ENCODE measurements at places on chromosomes 1 and 21.

- no peak for DNase-seq
Observed at GRCh38 chr21:34648739-34649297, 20.0 kb upstream of the CLIC6 start.

DNA sequence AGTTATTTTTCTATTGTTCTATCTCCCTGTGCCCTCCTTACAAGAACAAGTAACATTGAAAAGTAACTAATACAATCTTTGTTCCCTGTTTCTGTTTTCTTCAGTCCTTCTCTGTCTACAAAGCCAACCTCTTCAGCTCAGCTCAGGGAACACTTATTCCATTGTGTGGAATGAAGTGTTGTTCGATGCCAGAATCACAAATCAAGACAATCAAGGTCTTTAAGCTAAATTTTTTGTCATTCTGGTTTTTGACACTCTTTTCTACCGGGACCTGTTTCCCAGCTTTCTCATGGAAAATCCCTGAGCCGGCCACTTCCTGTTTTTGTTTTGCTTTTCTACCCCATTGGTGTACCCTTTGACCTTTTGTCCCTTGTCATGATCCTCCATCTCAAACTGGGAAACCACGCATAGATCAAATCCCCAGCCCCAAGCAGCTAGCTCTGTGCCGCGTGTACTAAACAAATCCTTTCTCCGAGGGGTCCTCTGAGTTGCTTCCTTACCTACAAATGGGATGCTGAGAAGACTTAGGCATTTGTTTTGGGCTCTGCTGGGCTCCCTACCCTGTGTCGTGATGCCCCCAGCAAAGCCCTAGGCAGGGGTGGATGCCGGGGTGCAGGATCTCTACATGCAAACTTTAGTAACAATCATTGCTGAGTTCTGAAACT, 141.8 kb downstream of the TOMM20 start:
- peak; percentile 20 for DNase-seq

DNA sequence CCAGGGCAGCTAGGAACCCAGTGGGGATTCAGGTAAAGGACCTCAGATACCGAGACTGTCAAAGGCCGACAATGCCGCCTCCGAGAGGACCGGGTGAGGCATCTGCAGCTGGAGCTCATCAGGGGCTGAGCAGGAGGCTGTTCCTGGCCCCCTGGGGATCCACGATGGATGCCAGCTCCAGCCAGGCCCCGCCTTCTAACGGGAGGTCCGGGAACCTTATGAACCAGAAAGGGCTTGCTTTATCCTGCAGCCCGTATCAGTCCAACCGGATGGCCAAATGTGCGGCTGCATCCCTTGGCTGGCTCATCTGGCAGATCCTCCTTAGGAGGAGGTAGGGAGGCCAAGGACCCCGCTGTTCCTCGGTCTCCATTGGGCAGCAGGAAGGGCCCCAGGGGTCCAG, 32.0 kb downstream of the SLC45A1 start:
- DNase-seq, result no peak

DNA sequence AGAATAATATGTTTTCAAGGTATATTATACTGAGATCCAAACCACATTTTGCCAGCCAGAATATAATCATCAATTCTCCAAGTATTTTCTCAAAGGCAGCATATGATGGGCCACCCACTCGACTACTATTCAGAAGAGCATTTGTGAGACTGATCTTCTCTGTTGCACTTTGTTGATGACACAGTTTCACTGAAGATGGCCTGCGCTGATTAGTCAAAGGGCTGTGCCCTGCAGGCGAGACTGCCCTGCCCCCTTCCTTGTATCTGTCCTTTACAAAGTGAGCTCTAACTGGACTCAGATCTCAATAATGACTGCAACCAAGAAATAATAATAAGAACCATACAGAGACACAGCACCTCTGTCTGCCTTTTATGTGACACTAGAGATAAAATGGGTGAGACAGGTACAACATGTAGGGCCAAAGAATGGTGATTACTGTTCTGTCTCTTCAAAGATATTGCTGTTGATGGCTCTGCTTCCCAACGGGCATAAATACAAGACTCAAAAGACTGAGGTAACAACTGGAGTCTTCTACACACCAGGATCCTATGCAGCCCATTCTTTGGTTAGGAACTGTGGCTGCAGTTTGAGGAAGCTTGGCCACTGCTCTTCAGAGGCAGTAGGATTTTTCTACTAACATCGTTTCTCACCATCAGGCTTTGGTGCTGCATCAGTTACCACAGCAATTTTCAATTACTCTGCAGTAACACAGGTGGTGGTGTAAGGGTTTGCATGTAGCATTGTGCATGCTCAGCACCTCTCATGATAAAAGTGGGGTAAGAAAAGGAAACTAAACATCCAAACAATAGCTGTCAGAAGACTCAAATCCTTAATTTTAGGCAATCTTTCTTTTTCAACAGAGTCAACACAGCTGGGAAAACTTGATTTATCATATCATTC, 481.1 kb downstream of the PTBP2 start:
- DNase-seq, result no peak

DNA sequence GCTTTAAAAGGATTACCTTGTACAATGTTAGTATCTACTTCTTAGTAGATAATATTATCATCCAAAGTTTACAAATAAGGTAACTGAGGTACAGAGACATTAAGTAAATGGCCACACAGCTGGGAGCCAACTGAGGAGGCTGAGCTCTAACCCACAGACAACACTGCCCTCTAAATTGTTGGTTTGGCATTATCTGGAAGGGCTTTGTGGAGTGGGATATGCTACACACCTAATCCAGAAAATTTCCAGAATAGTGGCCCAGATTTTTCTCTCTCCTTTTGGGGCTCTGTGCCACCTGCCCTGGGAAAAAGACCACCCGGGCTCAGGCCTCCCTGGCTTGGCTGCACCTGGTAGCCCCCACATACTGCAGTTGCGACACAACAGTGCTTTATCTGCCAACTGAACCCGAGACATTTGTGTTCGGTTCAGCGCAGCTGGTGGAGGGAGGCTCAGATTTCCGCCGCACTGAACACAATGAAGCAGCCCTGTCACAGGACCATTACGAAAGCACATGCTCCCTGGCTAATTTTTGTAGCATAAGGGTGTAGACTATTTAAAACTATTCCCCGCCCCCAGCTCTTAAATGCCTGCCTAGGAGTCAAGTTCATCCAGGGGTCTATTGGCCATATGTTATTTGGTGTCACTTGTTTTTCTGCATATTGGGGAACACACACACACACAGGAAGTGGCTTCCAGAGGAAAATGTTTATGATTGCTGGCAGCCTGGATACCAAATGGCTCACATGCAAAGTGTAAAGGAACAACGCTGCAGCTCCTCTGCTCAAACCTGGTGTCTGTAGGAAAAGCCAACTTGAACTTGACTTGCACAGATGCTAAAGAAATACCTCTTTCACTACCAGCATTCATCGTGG, 92.3 kb upstream of the ESRRG start:
- DNase-seq, result peak; percentile 31

GRCh38 chr1:168520052-168520751, 23.6 kb downstream of the XCL2 start:
- DNase-seq, result no peak

GRCh38 chr1:178953538-178954324, 72.0 kb upstream of the FAM20B start:
- no peak for DNase-seq

DNA sequence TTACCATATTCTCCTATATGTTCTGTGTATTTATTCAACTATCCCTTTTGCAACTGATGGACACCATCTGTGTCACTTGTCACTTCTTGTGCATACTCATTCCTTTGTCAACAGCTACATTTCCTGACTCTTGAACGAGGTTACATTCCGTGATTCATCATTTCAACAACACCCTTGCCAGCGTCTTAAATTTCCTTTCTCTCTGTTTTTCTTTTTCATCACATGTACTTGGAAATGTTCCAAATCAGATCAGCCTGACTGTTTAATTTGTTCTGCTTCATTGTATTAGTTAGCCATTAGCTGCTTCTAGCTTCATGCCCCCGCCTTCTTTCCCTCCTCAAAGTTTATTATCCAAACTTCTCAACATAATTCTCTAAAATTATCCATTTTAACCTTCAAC, 173.0 kb downstream of the ADGRL4 start:
- no peak for DNase-seq

DNA sequence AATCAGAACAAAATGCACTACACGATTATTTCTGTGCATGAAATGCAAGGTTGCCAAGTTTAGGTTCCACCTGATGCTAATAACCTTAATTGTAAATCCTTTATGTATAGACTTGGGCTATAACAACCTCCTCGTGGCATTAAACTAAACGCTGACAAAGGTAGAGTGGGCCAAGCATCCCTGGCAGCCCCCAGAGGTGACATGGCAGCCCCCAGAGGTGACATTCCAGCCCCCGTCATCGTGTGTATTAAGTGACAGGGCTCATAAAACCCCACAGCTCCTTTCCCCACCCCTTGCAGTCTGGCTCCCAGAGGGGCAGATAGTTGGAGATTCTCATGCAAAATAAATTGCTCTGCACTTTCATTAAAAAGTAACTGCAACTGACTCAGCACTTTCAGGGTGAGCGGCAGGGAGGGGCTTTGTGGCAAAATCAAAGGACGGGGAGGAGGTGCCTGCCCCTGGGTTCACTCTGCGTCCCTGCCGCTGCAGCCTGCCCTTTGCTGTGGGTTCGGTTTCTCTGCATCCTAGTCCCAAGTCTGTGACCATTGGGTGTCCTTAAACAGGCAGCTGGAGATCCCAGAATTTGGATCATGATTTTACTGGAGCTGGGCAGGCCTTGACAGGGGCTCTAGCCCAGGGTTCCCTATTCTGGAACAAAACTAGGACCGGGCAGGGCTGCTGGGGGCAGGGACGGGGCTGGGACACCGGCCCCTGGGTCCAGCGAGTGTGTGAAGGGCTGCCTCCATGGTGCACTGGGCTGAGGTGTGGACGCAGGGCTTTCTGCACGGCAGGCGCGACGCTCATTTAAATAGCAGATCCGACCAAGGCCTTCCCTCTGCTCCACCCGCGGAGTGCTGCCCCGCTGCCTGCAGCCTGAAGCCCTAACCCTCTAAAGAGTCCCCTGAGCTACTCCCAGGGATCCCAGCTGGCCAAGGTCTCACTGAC, 234.9 kb upstream of the VAMP3 start:
- no peak for DNase-seq

GRCh38 chr1:162020150-162020549, 3.5 kb downstream of the OLFML2B start:
- no peak for DNase-seq

DNA sequence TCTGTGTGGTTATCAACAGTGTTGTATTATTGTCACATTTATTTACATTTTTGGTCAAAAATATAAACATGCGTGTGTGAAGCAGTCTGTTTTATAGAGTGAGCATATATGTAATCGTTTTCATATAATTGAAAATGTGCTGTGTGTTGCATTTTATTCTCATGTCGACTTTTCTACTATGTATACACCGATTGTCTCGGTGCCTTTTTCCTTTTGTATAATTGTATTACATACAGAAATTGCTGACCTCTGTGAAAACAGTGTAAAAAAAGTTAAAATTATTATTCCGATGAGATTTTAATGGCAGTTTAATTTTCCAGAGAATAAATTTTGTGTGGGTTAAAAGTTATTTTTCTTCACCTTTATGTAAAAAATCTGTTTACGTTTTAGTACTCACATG, 62.4 kb upstream of the SERTAD4 start:
- DNase-seq, result no peak

GRCh38 chr1:22826604-22827580, 116.3 kb downstream of the EPHB2 start:
- DNase-seq, result no peak

DNA sequence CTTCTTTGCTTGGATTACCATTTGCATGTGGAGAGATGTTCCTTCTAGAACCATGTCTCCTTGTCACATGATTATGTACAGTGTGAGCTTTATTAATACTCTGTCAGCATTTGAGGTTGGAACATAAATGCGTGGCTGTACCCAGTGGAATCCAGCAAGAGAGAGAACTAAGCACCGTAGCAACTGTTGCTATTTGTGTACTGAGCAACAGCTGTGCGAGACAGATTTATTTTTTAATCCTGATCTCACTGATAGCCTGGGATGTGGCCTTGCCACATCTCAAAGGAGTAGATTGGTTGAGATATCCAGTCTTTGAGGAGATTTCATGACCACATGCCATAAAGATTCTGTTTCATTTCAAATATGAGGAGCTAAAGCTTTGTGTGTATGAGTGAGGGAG, 43.4 kb downstream of the KIF1B start:
- no peak for DNase-seq

GRCh38 chr1:118254001-118254400, 69.0 kb upstream of the SPAG17 start:
- no peak for DNase-seq

GRCh38 chr1:169890761-169891538, 2.7 kb downstream of the SCYL3 start:
- DNase-seq, result no peak

GRCh38 chr1:232676307-232676706, 46.4 kb upstream of the SIPA1L2 start:
- DNase-seq, result no peak

- no peak for DNase-seq
Observed at GRCh38 chr1:236953151-236953700, 51.0 kb downstream of the MT1HL1 start.

DNA sequence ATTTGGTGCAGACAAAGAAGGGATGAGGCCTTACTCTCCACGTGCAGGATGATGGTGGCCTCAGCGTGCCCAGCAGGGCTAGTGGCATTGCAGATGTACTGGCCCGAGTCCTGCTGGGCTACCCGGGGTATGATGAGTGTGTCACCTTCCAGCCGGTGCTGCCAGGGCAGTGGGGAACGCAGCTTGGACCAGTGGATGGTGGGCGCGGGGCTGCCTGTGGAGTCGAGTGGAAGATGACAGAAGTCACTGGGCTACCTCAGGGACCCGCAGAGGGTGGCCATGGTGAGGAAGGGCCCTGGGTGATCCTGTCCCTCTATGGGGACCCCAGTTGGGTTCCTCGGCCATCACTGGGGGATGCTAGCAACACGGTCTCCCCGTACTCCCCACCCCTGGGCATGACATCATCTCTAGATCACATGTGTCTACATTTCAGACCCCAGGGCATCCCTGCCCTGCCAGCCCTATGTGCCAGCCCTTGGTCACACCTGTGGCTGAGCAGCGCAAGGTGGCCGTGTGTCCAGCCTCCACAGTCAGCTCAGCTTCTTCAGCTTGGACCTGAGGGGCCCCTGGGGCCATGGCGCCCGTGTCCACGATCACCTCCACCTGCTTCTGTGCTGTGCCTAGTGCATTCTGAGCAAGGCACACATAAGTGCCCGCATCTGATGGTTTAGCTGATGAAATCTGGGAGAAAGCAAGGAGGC, 27.4 kb downstream of the LDLRAD2 start:
- DNase-seq, result no peak

- no peak for DNase-seq
Observed at GRCh38 chr1:242735323-242735722, 210.8 kb upstream of the PLD5 start.

GRCh38 chr21:31566611-31567010, 92.9 kb upstream of the SOD1 start:
- no peak for DNase-seq

DNA sequence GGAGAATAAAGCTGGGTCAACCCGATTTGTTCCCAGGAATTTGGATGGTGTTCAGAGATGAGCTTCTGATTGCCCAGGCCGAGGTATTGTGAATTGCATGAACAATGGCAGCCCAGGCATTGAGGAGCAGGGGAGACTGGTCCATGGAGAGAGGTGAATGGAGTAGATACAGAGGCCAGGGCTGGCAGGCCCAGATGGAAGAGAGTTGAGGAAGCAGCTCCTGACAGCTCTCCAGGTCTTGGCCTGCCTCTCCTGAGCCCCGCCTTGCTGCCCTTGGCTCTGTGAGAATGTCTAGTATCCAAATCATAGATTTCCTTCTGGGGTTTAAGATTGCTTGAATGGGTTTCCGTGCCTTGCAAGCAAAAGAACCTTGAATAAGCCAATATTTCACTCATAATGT, 11.5 kb downstream of the ABCA4 start:
- no peak for DNase-seq

- DNase-seq, result no peak
Observed at GRCh38 chr1:101476541-101476940, 239.7 kb downstream of the S1PR1 start.
